Activated CD4-positive, alpha-beta T cell treated with anti-CD3 and anti-CD28 coated beads, Interleukin-2, Interleukin-6, amounts not matched to agents 100 ng/mL and 50 ng/mL, durations not matched to agents 16 hours and 8 hours (primary cell): ENCODE measurements at places on chromosomes 7 and 10.

DNA sequence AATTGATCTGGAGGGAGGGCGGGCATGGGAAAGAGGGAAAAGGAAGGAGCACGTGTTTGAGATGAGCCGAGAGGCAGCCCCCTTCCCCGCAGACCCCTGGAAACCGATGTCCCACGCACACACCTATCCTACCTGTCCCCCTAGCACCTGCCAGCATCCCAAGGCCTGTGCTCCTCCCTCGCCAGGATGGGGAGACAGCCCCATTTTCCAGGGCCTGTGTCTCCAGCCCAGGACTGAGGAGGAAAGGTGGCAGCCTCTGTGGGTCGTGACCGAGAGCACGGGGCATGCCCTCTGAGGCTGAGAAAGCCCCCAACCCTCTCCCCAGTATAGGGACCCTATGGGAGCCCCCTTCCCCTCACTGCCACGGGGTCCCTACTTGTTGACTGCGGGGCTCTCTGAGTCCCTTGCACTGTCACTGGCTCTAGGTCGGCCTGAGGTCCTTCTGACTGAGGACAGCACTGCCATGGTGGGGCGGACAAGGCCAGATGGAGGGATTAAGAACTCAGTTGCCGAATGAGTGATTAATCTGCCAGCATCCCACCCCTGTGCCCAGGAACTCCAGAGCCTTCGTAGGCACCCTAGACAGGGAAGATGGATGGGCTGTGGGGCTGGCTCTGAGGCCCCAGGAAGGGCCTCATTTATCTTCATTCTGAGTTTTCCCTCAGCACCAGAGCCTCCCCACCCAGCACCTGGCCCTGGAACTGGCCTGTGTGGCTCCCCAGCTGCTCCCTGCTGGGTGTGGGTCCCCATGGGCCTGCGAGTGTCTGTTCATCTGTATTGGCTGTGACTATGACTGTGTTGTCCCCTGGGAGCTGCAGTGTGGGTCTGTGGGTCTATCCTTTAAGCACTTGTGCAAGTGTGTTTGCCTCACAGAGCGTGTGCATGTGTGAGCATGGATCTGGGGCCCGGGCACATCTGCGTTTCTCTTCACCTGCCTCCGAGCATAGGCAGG lies 26.0 kb downstream of the CRHR2 start:
- DNase-seq, result no peak

DNA sequence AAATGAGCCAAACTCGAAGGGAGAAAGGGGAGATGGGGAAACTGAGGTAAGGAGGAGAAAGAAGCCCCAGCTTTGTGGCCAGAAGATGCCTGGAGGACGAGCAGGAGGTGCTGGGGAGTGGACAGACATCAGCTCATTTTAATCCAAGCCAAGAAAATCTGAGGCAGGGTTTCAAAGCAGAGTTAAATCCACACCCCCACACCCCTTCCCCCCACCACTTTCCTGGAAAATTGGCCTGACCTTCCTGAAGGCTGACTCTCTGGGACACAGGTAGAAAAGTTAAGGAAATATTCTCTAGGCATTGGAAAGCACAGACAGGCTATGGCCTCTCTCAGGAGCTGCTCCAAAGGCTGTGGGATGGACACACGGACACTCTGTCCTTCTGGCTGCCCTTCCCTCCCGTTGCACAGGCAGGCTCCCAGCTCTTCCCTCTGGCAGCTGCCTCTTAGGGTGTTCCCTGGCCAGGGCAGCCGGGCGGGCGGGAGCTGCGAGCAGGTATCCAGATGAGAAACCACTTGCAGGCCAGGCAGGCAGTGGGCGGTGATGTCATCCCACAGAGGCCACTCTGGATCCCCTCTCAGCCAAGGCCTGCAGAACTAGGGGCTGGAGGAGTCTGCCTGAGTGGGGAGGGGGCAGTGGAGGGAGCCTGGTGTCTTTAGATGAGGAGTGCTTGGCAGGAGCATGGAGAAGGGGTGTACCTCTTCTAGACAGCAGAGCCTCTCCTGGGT lies 171.8 kb downstream of the NEURL1 start:
- no peak for DNase-seq

- DNase-seq, result no peak
These were observed 25.6 kb downstream of the DNA2 start for GRCh38 chr10:68446179-68446578.

DNA sequence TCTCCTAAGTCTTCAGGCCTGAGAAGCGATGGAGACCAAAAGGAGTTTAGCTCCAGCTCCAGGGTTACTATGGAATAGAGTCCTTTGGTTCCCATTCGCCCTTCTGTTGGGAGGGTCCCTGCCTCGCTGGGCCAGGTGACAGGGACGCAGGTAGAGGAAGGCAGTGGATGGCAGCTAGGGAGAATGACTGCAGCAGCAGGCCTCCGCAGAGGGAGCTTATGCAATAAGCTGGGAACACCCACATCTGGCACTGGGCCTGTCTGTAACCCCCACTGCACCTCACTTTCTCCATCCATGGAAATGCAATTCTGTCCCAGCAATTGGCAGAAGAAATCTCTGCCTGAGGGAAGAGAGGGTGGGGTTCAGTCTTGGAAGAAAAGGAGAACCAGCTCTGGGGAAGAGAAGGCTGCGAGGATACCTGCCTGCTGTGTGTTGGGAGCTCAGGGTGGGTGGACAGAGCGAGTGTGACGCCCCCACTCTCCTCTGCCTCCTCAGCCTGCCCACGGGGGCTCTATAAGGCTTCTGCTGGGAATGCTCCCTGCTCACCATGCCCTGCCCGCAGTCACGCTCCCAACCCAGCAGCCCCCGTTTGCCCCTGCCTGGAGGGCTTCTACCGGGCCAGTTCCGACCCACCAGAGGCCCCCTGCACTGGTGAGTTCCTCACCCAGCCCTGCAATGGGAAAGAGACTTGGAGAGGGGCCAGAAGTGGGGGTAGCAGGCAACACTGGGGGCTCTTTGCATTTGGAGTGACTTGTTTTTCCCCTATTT lies 10.3 kb downstream of the EPHB6 start:
- DNase-seq, result no peak

DNA sequence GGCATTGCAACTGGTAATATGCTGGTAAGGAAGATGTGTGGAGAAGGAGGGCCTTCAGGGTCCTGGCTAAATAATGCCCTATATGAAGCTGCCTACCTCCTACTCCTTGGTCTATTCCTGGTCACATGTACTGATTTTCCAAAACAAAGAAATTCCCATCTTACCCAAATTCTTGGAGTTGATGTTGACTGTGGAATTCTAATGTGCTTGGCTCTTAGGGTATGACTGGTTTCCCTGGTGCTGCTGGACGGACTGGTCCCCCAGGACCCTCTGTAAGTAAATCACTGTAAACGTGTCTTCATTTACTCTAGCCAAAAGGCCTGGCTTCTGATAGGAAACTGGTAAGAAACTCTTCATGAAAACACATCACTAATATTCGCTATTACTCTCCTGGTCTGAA lies 27.0 kb downstream of the COL1A2 start:
- no peak for DNase-seq

- DNase-seq, result no peak
These were observed 995.5 kb upstream of the C7orf33 start for GRCh38 chr7:147595042-147595441.

- peak; percentile 94 for DNase-seq
These were observed at the start of gene ZNF394 for GRCh38 chr7:99499721-99500636. Gene ZNF394, minus strand, starts transcription at chr7:99500281. Its CDS starts 188 bp downstream, at chr7:99500093.

- DNase-seq, result no peak
These were observed 175.8 kb downstream of the PKD1L1 start for GRCh38 chr7:47772492-47772891.

DNA sequence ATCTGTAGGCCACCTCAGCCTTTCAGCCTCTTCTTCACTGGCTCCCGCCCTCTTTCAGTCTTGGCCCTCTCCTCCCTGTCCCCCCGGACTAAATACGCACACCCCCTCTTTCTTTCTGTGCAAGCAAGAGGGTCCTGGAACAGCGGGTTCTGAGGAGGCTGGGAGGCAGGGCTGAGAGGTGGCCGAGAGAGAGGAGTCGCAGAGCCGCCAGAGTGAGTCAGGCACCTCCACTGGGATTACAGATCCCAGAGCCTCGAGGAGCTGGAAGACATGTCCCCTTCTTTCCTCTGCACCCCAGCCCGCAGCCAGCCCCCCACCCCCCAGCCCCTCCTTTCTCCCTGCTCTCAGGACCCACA lies 182 bp downstream of the CCDC136 start:
- no peak for DNase-seq

GRCh38 chr7:20249920-20250319 lies 32.7 kb upstream of the MACC1 start:
- DNase-seq, result no peak

- DNase-seq, result no peak
These were observed 336.9 kb upstream of the C7orf33 start for GRCh38 chr7:148253629-148254028.

DNA sequence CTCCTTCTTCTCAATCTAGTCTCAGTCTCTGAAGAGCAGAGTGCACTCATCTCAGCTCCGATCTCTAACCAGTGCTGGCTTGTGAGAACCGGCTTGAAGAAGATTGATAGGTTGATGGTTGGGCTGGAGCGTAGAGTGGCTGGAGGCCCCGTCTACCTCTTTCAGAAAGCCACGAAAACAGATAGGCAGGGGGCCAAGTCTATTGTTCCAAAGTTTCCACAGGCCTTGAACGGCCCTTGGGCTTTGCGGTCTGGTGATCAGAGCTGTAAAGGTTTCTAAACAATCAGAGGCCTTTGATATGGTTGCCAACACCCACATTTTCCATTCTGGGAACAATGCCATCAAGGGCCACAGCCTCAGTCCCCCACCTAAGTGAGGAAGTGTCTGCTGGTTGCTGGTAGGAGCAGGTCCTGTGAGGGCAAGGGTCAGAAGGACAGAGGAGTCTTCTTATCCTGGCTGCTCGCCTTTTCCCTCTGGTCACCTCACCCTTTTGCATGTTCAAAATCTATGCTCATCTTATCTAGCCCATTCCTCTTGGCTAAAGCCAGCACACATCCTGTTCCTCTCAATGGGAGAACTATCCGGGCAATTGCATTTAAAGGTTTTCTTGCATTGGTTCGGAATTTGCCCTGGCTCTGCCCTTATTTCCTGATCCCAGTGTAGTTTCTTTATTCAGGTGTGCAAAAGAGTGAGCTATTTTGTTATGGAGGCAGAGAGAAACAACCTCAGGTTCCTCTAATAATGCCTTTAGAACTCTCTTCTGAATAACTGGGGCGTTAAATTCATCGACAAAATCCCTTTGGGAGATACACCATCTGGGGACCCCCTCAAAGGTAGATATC lies 70.3 kb upstream of the KMT2E start:
- peak; percentile 82 for DNase-seq

GRCh38 chr10:80684259-80684658 lies 146.6 kb downstream of the SH2D4B start:
- DNase-seq, result peak; percentile 42

GRCh38 chr10:9051328-9051974 lies 997.0 kb downstream of the GATA3 start:
- DNase-seq, result no peak

DNA sequence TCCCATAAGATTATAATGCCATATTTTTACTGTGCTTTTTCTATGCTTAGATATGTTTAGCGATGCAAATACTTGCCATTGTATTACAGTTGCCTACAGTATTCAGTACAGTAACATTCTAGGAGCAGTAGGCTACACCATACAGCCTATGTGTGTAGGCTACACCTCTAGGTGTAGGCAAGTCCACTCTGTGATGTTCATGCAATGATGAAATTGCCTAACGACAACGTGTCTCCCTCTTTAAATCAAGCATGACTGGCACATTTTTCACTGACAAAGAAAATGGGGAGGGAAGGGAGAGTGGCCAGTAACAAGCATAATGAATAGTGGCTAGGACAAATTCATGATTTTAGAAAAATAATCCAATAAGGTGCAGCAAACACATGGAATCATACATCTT lies 1.7 kb downstream of the NCAPG2 start:
- DNase-seq, result no peak

GRCh38 chr10:16742165-16742960 lies 74.9 kb downstream of the RSU1 start:
- no peak for DNase-seq
